NCI-H1436 (cell line): ENCODE measurements at places on chromosomes 13 and 19.

DNA sequence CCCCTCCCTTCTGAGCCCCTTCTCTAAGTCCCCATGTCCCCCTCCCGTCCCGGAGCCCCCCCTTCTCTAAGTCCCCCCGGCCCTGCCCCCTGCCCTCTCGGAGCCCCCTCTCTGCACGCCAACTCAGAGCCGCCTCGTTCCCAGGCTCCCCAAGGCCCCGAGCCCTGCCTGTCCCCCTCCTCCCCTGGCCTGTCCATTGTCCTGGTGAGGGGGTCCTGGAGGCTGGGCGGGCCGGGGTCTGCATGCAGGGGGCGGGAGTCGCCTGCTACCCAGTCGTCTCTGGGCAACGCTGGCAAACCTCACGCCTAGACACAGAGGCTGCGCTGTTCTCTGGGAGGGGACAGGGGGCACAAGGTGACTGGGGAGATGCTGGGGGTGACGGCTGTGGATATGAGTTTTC, 39.2 kb upstream of the SEMA6B start:
- no peak for DNase-seq

- DNase-seq, result no peak
Observed at GRCh38 chr13:27370305-27370872, 54.0 kb upstream of the GTF3A start.

DNA sequence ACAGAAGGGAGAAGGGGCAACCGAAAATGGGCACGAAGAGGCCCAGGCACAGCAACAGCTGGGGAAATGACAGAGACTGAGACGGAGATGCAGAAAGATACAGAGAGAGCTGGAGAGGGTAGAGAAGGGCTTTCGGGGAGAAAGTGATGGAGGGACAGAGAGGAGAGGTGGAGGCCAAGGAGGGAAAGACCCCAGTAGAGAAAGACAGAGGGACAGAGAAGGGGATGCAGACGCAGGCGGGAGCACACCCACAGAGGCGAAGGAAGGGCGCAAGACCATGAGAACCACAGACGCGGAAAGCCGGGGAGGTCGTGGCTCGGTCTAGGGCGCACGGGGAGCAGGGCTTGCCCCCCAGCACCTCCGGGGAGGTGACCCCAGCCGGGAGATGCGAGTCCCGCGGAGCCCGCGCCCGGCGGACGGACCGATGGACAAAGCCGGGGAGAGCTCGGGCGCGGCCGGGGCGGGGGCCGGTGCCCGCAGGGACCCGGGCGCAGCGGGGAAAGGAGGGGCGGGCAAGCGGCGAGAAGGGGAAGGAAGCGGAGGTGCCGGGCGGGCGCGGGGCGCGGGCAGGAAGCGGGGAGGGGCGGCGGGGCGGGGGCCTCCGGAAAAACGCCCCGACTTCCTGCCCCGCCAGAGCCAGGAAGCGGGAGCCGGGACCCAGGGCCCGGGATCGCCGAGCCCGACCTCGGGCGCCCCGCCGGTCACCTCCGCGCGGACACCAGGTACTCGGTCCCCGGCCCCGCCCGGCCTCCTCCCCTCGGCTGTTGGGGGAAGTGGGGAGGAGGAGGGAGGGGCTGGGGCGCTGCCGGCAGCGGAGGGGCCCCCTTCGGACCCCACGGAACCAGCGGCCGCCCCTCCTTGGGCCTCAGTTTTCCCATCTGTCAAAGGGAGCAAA, at the start of gene ARHGEF1:
ARHGEF1 (plus strand) TSS at position 617 of the 895 bp plus-strand sequence. CDS start 4,899 bp downstream, outside the sequence.
- no peak for DNase-seq

DNA sequence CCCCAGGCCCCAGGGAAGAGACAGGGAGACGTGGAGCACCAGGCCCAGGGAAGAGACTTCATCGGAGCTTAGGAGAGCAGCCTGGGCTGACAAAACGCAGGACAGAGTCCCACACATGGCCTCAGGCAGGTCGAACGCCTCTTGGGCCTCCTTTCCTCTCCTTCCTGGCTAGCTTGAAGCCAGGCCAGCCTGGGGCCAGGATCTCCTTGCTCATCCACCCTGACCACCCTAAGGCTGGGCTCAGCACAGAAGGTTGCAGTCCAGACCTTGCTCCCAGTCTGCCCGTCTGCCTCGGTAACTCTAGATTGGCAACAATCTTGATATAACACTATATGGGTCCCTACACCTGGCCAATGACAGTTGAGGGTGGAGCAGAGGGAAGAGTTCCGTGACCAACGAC, 10.1 kb downstream of the PPP6R1 start:
- no peak for DNase-seq

DNA sequence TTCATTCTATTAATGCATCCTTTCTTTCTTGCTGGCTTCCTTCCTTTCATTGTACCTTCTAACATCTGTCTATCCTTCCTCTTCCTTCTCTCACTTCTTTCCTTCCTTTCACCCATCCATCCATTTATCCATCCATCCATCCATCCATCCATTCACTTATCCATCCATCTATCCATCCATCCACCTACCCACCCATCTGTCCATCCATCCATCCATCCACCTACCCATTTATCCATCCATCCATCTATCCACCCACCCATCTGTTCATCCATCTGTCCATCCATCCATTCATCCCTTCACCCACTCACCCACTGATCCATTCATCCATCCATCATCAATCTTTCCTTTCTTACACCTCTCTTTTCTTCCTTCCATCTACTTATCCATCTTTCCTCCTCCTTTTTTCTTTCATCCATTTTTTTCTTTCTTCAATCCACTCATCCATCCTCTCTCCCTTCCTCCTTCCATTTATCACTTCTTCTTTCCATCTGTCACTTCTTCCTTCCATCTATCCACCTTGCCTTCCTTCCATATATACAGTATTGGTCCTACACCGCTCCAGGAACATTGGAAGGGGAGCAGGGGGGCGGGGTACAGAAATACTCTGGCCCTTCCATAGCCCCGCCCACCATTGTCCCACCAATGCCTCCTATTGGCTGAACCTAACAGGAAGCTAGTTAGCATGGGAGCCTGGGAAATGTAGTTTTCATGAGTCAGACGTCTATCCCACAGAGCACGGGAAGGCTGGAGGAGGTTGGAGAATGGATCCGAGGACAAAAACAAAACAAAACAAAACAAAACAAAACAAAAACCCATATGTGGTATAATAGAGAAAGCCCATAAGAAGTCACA, 45.9 kb downstream of the MBD3L1 start:
- DNase-seq, result no peak

DNA sequence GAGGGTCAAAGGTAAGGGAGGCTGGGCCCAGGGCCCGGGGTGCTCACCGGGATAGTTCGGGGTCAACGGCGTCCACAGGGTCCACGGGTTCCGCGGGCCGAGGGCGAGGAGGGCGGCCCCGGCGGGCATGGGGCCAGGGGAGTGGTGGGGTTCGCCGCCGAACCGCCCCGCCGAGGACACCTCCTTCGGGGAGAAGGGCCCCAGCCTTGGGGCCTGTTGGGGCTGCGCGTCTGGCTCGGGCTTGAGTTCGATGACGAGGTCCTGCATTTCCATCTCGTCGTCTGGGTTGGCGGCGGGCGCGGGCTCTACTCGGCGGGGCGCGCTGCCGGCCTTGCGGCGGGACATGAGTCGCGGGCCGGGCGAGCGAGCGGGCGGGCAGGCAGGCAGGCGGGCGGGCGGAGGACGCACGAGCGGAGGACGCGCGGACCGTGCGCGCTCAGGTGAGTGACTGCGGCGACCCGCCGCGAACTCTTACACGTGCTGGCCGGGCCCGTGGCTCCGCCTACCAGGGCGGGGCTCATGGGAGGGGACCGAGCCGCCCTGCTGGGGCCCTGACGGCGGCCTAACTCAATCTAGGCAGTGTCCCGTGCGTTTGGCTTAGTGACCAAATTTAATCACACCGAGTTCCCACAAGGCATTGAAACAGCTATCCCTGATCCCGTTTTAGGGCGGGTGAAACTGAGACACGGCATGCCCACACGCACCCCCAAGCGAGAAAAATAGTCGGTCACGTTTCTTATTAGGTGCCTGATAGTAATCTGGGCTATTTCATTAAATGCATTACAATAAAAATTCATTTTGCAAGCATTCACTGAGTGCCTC, at the start of gene ZNF296:
ZNF296 (minus strand) TSS at position 450 of the 822 bp plus-strand sequence; CDS start at position 345, 105 bp downstream.
- peak; percentile 70 for DNase-seq

DNA sequence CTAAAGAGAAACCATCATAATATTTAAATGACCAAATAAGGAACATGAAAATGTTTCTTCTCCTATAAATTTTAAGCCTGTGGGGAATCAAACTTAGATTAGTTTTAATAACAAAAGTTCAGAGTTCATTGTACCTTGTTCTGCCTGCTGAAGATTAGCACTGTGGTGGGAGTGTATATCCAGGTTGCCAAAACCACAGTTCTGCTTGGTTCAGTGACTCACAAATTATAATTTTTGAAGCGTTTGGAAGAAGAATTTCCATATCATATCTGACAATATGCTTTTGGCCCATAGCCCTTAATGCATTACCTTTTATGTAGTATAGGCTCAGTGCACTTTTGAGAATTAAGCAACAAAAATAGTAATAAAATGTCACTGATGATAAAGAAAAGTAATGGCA, 545.2 kb downstream of the GPC6 start:
- DNase-seq, result no peak

- no peak for DNase-seq
Observed at GRCh38 chr19:31666126-31666525, 316.9 kb upstream of the TSHZ3 start.

- no peak for DNase-seq
Observed at GRCh38 chr13:86038490-86038889, 239.3 kb upstream of the SLITRK6 start.

DNA sequence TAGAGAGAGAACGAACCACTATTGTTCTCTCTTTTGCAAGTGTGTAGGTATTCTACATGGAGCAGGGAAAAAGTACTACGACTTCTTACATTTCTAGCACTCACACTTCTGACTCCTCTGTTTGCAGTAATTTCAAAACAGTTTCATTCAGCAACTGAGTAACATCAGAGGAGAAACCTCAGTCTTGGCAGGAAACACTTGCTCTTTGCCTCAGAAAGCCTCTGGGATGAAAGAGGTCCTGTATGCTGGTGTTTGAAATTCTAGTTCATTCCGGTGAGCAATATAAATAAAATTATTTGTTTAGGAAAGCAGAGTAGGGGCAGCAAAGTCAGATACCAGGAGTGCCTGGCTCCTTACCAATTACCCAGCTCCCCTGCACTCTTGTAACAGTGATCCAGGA, 595.5 kb downstream of the TBC1D4 start:
- no peak for DNase-seq

DNA sequence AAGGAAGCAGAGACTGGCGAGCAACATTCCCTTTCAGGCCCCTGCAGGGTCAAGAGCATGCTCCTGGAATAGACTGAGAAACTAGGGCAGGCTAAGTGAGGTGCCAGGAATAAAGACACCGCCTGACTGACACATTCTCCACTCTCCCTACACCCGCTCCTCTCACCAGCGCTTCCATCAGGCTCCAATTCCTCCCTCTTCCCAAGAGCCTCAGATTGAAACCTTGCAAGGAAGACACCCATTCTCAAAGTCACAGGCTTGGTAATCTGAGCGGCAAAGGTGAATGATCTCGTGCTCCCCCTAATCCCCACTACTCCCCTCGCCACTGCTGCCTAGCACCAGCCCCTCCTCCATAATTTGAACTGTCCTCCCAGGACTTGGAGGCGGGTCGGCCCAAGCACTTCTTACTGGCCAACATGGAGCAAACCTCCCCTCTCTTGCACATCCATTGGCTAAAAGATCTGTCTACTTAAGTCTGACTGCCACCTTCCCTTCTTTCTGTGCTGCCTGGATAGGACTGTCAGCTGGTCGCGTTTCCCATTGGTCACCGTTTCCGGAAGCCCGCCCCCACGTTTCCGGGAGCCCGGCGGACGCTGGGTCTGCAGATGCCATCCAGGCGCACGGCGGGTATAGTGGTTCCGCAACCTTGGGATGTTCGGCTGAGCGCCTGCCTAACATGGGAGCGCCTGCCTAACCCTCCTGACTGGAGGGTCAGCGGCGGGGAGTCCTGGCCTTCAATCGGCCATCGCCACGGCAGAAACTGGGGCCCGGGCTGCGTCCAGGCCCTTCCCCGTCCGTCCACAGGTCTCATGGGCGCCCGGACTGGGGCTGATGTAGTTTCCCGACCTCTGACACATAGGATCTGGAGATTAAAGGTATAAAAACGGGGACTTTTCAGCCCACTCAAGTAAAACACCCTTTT, 33.6 kb downstream of the ZNF383 start:
- peak; percentile 94 for DNase-seq

GRCh38 chr19:17405250-17406045, at the start of gene BST2:
Gene BST2, minus strand, starts transcription at chr19:17405630. Its CDS starts 55 bp downstream, at chr19:17405575.
- no peak for DNase-seq

- DNase-seq, result no peak
Observed at GRCh38 chr19:34808566-34808965, 35.6 kb upstream of the ZNF599 start.

- no peak for DNase-seq
Observed at GRCh38 chr13:111410232-111411021, 90.0 kb downstream of the TEX29 start.

GRCh38 chr13:113997845-113998751, 24.2 kb upstream of the C13orf46 start:
- DNase-seq, result no peak

DNA sequence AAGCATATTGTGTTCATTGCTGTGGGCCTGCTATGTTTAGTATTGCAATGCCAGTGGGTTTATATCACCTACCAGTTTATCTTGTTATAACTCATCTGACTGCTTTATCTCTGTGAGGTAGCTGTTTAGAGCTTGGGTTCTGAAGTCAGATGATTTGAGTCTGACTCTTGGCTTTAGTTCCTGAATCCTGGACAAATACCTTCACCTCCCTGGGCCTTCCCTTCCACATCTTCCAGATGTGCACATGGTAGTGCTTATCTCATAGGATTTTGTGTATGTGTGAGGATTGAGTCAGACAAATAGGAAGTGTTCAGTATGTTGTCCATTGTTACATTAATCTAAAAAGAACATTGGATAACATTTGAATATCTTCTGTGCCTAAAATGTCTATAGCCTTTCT, 63.5 kb upstream of the ANKRD10 start:
- DNase-seq, result no peak

DNA sequence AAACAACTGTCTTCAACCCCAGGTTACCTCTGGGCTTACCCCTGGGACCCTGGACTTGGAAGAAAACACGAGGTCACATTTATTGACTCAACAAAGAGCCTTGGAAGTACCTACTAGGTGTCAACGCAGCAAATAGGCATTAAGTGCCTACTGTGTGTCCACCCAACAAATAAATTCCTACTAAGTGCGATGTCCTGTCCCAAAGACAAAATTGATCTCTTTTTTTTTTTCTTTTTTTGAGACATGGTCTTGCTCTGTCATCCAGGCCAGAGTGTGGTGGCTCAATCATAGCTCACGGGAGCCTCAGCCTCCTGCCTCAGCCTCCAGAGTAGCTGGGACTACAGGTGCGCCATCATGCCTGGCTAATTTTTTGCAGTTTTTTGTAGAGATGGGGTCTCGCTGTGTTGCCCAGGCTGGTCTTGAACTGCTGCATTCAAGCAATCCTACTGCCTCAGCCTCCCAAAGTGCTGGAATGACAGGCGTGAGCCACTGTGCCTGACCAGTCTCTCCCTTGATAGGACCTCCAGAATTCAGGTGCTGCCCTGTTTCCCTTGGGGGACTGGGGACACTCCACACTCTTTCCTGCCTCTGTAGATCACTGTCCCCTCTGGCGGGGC, 589 bp upstream of the S1PR2 start:
- DNase-seq, result no peak

GRCh38 chr13:109790086-109790485, 3.7 kb upstream of the IRS2 start:
- DNase-seq, result no peak

- no peak for DNase-seq
Observed at GRCh38 chr19:15393963-15394362, 14.4 kb upstream of the AKAP8 start.
